ENCODE measurements at places on chromosomes 3 and 15.
A peak's percentile ranks its signal among the peaks of the same experiment; 100 is the strongest.

DNA sequence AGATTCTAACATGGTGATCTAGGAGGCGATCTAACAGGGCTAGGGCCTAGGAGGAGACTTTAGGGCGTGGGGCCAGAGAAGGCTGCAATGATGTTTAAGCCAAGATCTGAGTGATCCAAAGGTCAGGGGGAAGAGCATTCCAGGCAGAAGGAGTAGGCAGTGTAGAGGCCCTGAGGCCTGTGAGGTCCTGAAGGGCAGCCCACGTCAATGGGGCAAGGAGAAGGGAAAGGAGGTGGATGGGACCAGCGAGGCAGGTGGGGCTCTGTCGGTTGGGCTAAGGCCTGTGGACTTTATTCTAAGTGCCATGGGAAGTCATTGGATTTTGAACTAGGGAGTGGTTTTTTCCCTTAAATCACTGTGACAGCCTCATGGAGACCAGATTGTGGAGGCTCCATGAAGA is 10.2 kb upstream of the DNAH1 start:
- no peak for DNase-seq

- DNase-seq: no peak
Observed at GRCh38 chr15:59229015-59229414, 22.4 kb downstream of the LDHAL6B start.

DNA sequence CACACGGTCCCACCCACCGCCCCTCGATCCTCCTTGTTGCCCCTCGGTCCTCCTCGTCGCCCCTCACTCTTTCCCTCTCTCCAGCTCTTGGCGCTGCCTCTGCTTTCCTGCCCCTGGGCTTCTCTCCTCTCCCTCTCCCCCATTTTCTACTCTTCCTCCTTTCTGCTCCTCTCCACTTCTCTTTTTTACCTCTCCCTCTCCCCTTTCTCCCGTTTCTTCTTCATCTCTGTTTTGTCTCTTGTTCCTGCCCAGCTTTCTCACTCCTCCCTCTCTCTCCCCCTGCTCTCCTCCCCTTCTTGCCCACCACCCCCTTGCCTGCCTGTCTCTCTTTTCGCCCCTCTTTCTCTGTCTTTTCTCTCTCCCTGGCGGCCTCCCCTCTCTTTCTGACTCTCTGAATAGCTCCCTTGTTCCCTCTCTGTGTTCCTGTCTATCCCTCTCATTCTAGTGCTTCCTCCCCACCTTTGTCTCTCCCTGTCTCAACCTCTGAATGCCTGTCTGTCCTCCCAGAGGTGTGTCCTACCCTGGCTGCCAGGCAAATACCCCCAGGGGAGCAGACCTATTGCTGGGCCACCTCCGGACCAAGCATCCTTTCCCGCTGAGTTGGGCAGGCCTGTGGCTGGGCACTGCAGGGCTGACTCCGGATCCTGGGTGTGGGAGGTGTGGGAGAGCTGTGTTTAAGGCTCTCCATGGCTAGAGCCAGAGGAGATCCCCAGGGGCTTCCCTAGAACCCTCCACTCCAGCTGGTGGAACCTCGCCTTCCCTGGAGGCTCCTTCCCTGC is 41.0 kb downstream of the EPHB3 start:
- peak; percentile 45 for DNase-seq

DNA sequence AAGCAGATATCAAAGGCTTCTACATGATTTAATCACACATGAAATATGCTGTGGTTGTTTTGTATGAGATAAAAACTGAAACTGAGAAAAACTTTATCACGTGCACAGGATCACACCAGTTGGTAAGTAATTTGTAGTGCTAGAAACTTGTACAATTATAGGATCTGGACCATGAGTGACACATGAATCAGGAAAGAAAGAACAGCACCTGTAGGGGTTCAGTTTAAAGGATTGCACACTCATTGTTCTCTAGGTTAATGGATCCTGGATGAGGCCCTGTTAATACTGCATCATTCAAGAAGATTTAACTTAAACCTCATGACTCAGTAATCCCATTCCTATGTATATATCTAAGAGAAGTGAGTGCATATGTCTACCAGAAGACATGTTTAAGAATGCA is 87.9 kb downstream of the STT3B start:
- no peak for DNase-seq

GRCh38 chr3:45181496-45181895 is 35.3 kb upstream of the CDCP1 start:
- DNase-seq: no peak

GRCh38 chr3:170692720-170693119 is 106.8 kb upstream of the SLC7A14 start:
- no peak for DNase-seq

DNA sequence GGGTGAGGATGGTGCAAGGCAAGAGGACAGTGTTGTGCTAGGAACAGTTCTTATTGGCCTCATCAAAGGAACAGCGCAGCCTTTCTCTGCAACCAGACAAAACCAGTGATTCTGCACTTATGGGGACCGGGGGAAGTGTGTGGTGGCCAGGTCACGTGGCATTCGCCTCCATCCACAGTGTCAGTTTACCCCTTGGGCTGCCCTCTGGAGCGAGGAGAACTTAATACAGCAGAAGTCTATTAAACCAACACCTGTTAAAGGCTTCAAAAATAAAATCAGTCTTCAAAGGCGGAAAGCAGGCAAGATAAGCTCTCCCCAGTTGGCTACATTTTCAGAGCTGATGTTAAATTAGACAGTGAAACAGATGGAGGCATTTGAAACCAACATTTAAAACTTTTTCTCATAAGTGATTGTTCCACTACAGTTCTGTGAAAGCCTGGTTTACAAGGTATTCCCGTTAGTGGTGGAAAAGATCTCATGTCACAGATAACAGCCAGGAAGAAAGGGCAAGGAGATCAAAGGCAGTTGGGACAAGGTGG is 75.2 kb downstream of the LRIG1 start:
- no peak for DNase-seq

DNA sequence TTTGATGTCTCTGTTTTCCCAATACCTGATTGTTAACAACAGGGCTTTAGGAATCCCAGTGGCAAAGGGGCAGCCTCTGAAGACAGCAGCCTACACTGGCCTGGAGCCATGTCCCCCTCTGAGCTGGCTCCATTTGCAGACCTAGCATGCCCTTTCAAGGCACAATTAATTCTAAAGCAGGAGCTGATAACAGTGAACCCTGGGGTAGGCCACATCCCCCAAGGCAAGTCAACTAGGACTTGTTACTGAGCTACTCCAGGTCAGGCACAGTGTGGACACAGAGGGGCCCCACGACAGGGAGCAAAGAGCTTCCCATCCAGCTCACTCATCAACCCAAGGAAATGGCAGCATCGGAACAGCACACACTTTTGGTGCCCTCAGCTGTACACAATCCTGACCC is 51.9 kb downstream of the SPSB4 start:
- DNase-seq: no peak

DNA sequence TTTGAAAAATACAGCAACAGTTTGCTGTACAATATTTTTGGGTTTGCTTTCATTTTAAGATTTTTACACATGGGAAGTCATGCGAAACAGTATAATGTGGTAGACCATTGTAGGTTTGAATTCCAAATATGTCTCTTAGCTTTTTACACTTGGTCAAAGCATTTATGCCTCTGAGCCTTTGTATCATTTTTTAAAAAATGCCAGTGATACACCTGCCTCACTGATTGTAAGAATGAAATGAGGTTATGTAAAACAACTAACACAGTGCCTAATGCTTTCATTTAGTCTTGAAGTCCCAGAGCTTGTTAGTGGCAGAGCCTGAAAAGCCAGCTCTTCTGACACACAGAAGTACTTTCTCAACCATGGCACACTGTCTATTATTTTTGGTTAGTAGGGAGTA is 202.0 kb downstream of the UBE2E2 start:
- DNase-seq: no peak

GRCh38 chr3:55615694-55616295 is 128.7 kb upstream of the WNT5A start:
- DNase-seq: peak; percentile 23

DNA sequence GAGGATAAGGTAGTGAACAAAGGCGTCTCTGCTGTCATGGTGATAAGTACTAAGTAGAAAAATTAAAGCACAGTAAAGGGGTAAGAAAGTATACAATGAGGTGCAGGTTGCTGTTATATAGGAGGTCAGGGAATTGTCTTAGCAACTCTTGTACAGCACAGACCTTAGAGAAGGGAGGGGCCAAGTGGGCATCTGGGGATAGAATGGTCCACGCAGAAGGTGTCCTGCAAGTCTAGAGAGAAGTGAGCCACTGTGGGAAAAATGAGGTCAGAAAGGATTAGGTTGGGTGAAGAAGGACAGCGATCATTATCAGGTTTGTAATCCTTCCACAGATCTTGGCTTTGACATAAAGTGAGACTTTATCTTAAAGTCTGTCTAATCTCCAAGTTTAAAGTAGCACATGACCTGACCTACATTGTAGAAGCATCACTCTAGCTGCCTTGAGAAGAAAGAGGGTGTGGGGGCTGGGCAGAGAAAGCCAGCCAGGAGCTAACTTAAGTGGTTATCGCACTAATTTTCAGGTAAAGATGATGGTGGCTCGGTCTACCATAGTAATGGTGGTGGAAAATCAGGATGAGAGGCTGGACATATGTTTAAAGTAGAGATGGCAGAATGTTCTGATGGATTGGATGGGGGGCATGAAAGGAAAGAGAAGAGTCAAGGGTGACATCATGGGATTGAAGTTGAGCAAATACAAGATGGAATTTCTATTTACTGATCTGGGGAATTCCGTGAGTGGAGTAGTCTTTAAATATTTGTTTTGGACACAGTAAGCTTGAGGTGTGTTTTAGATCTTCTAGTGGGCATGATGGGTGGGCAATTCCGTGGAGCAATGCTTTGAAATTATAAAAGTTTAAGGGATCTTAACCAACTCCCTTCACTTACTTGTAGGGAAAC is 919.2 kb downstream of the ROBO1 start:
- no peak for DNase-seq

DNA sequence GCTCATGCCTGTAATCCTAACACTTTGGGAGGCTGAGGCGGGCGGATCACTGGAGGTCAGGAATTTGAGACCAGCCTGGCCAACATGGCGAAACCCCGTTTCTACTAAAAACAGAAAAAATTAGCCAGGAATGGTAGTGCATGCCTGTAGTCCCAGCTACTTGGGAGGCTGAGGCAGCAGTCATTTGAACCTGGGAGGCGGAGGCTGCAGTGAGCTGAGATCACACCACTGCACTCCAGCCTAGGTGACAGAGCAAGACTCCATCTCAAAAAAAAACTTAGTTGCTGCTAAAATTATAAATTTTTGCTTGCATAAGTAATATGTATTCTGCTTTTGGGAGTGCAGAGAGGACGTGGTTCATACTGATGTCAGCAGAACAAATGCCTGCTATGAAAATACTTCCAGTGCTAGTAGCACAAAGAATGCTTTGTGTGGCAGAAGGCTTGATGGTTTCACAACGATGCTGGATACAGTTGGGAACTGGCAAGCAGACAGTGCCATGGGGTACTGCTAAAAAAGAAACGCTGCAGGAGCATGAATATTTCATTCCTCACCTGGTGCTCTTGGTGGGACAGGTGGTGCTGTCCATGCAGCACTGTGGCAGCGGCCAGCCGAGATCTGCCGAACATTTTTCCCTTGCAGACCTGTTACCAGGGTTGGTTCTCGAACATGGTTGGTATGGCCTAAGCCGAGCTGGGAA is 31.1 kb downstream of the FBXL22 start:
- no peak for DNase-seq

DNA sequence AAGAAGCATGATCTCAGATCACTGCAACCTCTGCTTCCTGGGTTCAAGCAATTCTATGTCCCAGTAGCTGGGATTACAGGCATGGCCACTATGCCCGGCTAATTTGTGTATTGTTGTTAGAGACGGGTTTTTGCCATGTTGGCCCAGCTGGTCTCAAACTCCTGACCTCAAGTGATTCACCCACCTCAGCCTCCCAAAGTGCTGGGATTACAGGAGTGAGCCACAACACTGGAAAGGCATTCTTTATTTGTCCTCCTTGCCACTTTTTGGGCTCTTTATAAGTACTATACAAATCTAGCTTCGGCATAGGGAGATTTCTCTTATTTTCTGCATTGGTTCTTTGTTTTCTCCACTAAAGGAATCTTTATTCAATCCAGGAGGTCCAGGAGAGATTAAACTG is 18.6 kb downstream of the CMTM8 start:
- no peak for DNase-seq

- DNase-seq: no peak
Observed at GRCh38 chr3:80051602-80051962, 283.8 kb upstream of the ROBO1 start.

DNA sequence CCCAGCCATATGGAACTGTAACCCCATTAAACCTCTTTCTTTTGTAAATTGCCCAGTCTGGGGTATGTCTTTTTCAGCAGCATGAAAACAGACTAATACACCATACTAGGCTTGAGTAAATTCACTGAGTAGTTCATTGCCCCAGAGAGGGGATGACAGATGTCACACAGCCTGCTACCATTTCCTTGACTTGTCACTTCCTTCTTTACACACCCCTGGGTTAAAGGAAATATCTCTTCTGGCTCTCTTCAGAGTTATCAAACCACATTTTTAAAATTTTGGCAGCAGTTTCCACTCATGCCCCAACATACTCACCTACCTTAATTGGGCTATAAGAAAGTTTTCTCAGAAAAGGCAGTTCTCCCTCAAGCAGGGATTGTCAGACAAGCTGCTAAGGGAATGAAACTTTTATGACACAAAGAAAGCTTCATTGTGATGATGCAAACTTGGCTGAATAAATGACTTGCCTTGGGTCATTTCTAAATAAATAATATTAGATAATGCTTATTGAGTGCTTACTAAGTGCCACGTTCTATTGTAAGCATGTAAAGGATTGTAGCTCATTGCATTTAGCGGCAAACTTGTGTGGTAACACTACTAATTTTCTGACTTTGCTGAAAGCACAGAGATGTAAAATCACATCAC is 68.0 kb upstream of the RBMS3 start:
- DNase-seq: no peak

- no peak for DNase-seq
Observed at GRCh38 chr15:88835646-88836045, 32.4 kb downstream of the ACAN start.

GRCh38 chr3:32646761-32647160 is 38.2 kb upstream of the CNOT10 start:
- no peak for DNase-seq

DNA sequence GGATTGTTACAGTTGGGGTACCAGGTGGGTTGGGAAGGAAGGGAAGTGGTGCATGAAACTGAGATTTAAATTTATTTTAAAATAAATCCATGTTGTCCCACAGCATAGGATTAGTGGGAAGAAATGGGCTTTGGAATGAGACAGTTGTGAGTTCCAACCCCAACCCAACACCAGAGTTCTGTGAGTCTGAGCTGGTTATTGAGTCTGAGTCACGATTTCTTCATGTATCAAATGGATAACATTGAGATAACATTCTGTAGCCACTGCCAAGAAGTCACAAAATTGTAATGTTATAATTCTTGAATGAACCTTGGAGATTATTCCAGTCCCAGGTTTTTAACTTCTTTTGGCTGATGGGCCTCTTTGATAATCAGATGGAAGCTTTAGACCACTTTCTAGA is 13.7 kb downstream of the IFT122 start:
- no peak for DNase-seq

Measured in nephron progenitor cell (in vitro differentiated cells).